Esophagus squamous epithelium (tissue), 5 donors: ENCODE measurements at places on chromosomes 13 and 19.

- no peak for DNase-seq
Observed at GRCh38 chr19:58040751-58041525, 7.1 kb downstream of the ZSCAN1 start.

- DNase-seq = no peak
Observed at GRCh38 chr13:112880976-112881540, 88.0 kb upstream of the MCF2L start.

DNA sequence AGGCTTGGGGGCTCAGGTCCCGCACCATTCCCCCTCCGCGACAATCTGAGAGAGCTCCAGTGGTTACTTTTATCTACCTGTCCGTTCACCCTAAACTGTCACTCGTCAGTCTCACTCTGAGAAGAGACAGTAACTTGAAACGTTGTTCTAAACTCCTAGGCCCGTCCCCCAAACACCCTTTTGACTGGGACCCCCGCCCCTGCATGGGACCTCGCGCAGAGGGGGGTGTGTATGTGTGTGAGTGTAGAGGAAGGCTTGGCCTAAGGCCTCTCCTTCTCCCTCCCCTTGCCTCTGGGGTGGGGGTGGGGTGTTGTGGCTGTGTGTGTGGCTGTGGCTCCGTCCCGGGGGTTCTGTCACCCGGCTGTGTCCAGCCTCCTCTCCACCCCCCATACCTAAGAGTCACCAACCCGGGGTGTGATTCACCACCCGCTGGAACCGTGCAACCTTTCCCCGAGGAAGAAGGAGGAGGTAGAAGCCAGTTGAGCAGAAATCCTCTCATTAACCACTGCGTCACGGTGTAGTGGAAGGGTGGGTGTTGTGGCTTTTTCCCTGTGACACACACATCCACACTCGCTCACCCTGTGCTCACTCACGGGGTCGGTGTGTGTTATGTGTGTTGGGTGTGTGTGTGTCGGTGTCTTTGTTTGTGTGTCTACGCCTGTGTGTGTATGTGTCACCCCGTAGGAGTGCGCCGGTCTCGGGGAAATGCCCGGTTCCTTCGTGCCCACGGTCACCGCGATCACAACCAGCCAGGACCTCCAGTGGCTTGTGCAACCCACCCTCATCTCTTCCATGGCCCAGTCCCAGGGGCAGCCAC, 2.4 kb downstream of the FOSB start:
- DNase-seq = no peak

- DNase-seq = no peak
Observed at GRCh38 chr13:76656056-76656455, 230.1 kb downstream of the KCTD12 start.

GRCh38 chr13:65562305-65562704, 1667.8 kb downstream of the PCDH9 start:
- DNase-seq = no peak

GRCh38 chr13:46675016-46675415, 121.9 kb downstream of the ESD start:
- no peak for DNase-seq

DNA sequence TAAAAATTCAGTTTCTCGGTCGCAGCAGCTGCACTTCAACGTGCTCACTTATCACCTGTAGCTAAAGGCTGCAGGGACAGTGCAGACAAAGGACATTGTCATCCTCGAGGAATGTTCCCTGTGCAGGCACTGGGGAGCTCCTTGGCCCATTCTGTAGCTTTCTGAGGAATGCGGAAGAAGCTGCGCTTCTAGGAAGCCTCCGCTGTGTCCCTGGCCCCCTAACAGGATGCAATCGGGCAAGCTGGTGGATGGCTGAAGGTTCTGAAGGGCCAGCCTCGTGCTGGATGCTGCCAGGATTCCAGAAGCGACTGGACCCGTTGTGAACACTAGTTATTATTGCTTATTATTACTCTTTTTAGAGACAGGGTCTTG, 8.1 kb downstream of the ANO8 start:
- no peak for DNase-seq

DNA sequence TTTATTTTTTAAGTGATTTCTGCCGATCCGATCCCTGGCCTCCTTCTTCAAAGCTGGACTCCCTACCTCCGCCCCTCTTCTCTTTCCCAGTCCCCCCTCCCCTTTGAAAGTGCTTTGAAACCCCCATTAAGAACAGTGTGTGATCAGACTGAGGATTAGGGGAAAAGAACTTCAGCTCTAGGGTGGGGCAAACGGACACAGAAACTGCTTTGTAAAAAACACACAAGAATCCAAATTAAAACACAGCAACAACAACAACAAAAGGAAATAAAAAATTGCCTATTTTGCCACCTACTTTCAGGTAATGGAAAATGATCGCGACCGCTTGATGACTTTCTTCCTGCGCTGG, 1.4 kb downstream of the SPRY2 start:
- DNase-seq = no peak

GRCh38 chr13:36921631-36922301, 1.7 kb upstream of the SMAD9 start:
- DNase-seq = no peak

GRCh38 chr13:99421271-99421670, 80.0 kb upstream of the TM9SF2 start:
- DNase-seq = no peak

DNA sequence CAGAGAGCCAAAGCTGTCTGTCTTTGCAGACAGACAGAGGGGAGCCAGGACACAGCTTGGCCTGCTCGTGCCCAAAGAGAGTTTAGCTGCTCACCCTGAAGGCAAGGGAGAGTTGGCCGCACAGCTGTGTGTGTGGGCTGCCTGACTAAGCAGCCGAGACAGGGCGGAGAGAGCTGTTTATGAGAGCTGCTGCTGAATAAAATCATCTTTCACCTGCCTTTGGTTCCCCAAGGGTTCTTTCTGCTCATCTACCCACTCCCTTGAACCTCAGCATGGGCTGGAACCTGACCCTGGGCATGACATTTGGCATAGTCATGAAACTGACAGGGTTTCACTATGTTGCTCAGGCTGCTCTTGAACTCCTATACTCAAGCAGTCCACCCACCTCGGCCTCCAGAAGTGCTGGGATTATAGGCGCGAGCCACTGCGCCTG, 98.2 kb downstream of the RBM26 start:
- no peak for DNase-seq

GRCh38 chr19:11400798-11401197, 16.7 kb upstream of the EPOR start:
- no peak for DNase-seq

- DNase-seq = no peak
Observed at GRCh38 chr19:31232180-31232579, 117.1 kb downstream of the TSHZ3 start.

- no peak for DNase-seq
Observed at GRCh38 chr19:34493649-34494044, 12.1 kb downstream of the WTIP start.
